ENCODE measurements at places on chromosomes 13 and 19. TPM values are rescaled to one million over a fixed set of nuclear protein-coding genes. Genes with fewer than 3 reads are reported as not detected.

Gene CCDC8
- 3.1 TPM for total RNA-seq

Gene F7
- 0.17 TPM for total RNA-seq

Gene ZNF536
- total RNA-seq = 0.17 TPM

Gene CEBPA
- 230 TPM for total RNA-seq

Gene GYS1
- 41.7 TPM for total RNA-seq

Gene NECTIN2
- 20.4 TPM for total RNA-seq

Gene EEF1AKMT1
- total RNA-seq = 26.9 TPM

Gene TNNI3
- total RNA-seq = not detected

Gene FAM216B
- total RNA-seq = not detected

Gene ZNF528
- total RNA-seq = 24.0 TPM

Gene HIF3A
- total RNA-seq = 33.3 TPM

Gene PROZ
- total RNA-seq = not detected

Gene IRGC
- total RNA-seq = not detected

Gene CNN2
- 51.2 TPM for total RNA-seq

Gene ZNF814
- 8.6 TPM for total RNA-seq

Gene PSG5
- not detected for total RNA-seq

Gene VSIG10L
- total RNA-seq = 0.44 TPM

Gene FFAR2
- not detected for total RNA-seq

Gene DKKL1
- not detected for total RNA-seq

Gene KIR2DL1
- not detected for total RNA-seq

Gene FBXO27
- 20.5 TPM for total RNA-seq

Gene C19orf85
- total RNA-seq = not detected

Gene CYP4F2
- total RNA-seq = not detected

Gene MATK
- total RNA-seq = 2.9 TPM

Gene GNA15
- total RNA-seq = 18.5 TPM

Gene PINLYP
- total RNA-seq = 11.7 TPM

Gene PVR
- 15.0 TPM for total RNA-seq

Gene CHST8
- total RNA-seq = 0.51 TPM

Gene TBXA2R
- total RNA-seq = 0.34 TPM

Gene IGFL2
- not detected for total RNA-seq

Gene LGI4
- 12.7 TPM for total RNA-seq

Gene CEACAM18
- not detected for total RNA-seq

Gene KLC3
- not detected for total RNA-seq

Gene ICAM4
- total RNA-seq = not detected

Gene CD22
- total RNA-seq = 11.7 TPM

Gene CEACAM6
- total RNA-seq = not detected

Gene ZNF554
- 7.0 TPM for total RNA-seq

Gene ELSPBP1
- total RNA-seq = not detected

Gene PALM
- 70.2 TPM for total RNA-seq

Gene FGF9
- total RNA-seq = 0.82 TPM

Gene OR7D2
- total RNA-seq = not detected

Gene QPCTL
- total RNA-seq = 8.5 TPM

Gene SLC5A5
- total RNA-seq = not detected

Gene C19orf67
- total RNA-seq = not detected

Gene PRR19
- total RNA-seq = not detected

Gene CLDND2
- total RNA-seq = not detected

Gene AP1M2
- total RNA-seq = not detected

Gene CGB8
- not detected for total RNA-seq

Gene PLEKHG2
- 19.4 TPM for total RNA-seq

Measured in subcutaneous adipose tissue (tissue), 4 donors.